ENCODE measurements at places on chromosomes 6 and 20.

GRCh38 chr20:59403962-59404314 is 103.5 kb downstream of the EDN3 start:
- DNase-seq = peak; percentile 21

GRCh38 chr20:33433465-33434234 is 9.9 kb downstream of the SNTA1 start:
- DNase-seq = no peak

DNA sequence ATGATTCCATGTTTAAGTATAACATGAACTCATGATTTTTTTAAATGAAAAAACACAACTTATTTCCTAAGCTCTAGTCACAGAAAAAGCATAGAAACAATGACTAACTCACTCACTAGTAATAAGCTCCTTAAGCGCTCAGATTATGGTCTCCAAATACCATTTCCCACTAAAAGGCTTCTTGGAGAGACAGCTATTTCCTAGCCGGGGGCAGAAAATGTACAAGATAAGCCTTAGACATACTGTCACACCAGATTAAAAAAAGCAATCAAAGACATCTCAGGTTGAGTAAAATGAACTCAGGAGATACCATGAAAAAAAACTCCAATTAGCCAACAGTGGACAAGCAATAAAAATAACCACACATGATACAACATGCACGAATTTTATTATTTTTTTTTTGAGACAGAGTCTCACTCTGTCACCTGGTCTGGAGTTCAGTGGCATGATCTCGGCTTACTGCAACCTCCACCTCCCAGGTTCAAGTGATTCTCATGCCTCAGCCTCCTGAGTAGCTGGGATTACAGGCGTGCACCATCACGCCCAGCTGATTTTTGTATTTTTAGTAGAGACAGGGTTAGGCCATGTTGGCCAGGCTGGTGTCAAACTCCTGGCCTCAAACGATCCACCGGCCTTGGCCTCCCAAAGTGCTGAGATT is 14.9 kb downstream of the SRPK1 start:
- no peak for DNase-seq

DNA sequence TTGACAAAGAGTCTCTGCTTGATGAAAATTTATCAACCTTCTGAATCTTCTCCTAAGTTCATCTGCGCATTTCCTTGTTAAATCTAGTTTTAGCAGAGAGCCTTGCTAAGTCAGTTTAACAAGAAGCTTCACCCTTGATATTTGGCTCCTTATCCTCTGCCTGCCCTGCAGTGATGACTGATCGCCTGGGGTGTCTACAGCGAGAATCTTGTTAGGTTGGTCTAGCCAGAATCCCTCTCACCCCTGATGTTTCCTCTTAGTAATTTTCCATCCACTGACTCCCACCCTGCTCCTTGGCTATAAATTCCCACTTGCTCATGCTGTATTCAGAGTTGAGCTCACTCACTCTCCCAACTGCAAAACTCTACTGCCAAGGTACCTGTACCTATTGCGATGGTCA is 114.1 kb downstream of the TENT5A start:
- no peak for DNase-seq

- no peak for DNase-seq
Measured at GRCh38 chr6:169072127-169073042, 181.3 kb downstream of the THBS2 start.

GRCh38 chr6:71335544-71335943 is 46.9 kb downstream of the OGFRL1 start:
- DNase-seq = no peak

- DNase-seq = no peak
Measured at GRCh38 chr6:84508981-84509380, 255.4 kb downstream of the TBX18 start.

Data from GM20000 (cell line).